ENCODE measurements at places on chromosomes 3 and 15. TPM values are rescaled to one million over a fixed set of nuclear protein-coding genes. Genes with fewer than 3 reads are reported as not detected.

DNA sequence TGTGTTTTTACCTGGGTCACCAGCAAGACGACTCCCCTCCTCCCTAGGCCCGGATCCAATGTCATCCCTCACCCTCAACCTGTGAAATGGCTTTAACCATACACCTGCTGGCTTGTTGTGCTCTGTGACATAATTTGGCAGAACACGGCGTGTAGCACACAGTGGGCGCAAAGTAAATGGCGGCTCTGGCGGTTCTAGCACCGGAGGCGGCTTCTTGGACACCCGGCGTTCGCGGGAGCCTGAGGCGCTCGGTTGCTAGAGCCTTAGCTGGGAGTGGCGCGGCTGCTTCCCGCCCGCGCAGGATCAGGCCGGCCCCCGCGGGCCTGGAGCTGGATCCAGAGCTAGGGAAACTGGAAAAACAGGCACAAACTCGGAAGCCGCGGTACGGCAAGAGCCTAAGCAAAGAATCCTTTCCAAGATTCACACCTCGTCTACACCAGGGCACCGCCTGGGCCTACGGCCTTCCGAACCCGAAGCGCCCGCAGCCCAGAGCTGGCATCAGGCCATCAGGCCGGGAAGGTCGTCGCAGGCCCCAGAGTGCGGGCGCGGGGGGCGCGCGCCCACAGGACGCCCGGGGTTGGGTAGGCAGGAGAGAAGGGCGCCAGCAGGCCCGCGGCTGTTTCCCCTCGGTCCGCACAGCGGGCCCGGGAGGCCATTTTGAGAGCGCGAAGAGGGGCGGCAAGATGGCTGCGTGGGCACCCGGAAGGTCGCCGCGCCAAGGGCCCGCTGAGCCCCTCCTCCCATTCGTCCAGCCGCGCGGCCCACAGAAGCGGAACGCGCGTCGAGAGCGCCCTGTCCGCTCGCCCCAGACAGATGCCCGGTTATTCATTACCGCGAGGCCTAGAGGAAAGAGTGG, 43.9 kb upstream of the POLG start:
- DNase-seq = no peak
- H3K27me3 ChIP-seq = peaks cover 99% of the 10 kb centered on the region
- H3K27ac ChIP-seq = no peak overlapping the region
- peaks cover 5% of the 10 kb centered on the region for H3K4me1 ChIP-seq

GRCh38 chr15:59159210-59159609, 47.4 kb upstream of the LDHAL6B start:
- DNase-seq = no peak
- no peak overlapping the region for H3K27ac ChIP-seq
- H3K27me3 ChIP-seq = no peaks in the 10 kb centered on the region
- H3K4me3 ChIP-seq = no peak overlapping the region
- peaks cover 21% of the 10 kb centered on the region for H3K36me3 ChIP-seq
- H3K4me1 ChIP-seq = no peaks in the 10 kb centered on the region

DNA sequence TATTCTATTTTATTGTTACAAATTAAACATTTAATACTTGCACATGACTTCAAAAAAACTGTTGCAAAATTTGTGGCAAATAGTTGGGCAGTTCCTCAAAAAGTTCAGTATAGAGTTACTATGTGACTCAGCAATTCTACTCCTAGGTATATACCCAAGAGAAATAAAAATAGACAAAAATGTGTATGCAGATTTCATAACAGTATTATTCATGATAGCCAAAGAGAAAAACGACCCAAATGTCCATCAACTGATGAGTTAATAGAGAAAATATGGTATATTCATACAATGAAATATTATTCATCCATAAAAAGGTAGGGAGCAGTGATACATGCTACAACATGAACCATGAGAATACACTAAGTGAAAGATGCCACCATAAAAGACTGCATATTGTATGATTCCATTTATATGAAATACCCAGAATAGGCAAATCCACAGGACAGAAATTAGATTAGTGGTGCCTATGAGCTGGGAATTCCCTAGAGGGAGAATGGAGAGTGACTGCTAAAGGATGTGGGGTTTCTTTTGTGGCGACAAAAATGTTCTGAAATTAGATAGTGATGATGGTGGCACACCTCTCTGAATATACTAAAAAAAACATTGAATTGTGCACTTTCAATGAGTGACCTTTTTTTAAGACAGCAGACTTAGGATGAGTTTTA, 31.6 kb upstream of the CLASP2 start:
- no peaks in the 10 kb centered on the region for H3K36me3 ChIP-seq
- H3K4me3 ChIP-seq = no peak overlapping the region
- H3K27ac ChIP-seq = no peak overlapping the region
- H3K4me1 ChIP-seq = no peaks in the 10 kb centered on the region
- H3K27me3 ChIP-seq = no peaks in the 10 kb centered on the region
- DNase-seq = no peak

DNA sequence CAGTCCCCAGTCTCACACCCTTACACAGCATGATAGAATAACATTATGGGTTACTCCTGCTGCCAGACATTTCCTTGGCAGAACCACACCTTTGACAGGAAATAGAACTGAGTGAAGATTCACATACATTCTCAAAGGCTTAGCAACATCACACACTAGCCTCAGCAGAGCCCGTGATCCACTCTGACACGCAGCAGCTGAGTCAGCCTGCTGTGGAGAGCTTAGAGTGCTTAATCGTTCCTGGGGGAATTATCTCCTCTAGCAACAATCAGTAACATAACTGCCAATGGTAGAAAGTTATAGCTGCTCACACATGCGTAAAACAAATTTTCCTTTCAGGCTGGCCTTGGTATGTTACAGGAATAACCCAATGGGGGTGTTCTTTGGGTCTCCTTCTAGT, 382.1 kb downstream of the GAP43 start:
- no peaks in the 10 kb centered on the region for H3K4me1 ChIP-seq
- no peaks in the 10 kb centered on the region for H3K27me3 ChIP-seq
- peak; percentile 5 for DNase-seq
- no peak overlapping the region for H3K4me3 ChIP-seq
- no peaks in the 10 kb centered on the region for H3K36me3 ChIP-seq
- no peak overlapping the region for H3K27ac ChIP-seq

DNA sequence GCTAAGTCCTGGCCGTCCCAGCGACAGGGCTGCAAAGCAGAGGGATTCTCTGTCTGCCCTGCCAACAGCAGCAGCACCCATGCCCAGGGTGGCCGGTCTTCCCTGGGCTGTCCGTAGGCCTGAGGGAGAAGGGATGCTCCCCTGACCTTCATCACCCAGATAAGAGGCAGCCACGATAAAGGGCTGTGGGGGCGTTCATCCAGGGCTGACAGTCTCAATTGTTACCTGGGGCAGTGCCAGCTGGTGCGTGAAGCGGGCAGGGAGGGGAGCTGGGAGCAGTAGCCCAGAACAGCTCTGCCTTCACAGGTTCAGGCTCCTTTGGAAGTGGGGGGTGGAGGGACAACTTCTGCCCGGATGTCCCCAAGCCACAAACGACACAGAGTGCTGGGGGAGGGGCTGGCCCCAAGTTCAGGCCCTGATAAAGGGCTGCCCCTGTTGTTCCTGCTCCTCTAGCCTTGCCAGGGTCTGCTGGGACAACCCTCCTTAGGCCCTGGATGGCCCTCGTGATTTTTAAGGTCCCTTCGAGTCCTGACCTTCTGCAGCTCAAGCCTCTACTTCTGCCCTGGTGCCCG, 94.7 kb downstream of the RAB11A start:
- H3K4me3 ChIP-seq = no peak overlapping the region
- peaks cover 71% of the 10 kb centered on the region for H3K27me3 ChIP-seq
- no peak for DNase-seq
- no peak overlapping the region for H3K27ac ChIP-seq
- H3K36me3 ChIP-seq = no peaks in the 10 kb centered on the region

The MUC4 gene
- not detected for total RNA-seq

The GPR171 gene
- 0.64 TPM for total RNA-seq

The SCAANT1 gene
- not detected for total RNA-seq

The DLEC1 gene
- total RNA-seq = 0.10 TPM

The CHST13 gene
- 1.2 TPM for total RNA-seq
